Urinary bladder (tissue), 4 donors: ENCODE measurements at places on chromosomes 7 and 10.

- no peak for DNase-seq
These were observed 115.1 kb upstream of the MEOX2 start for GRCh38 chr7:15801551-15801950.

- no peak for DNase-seq
These were observed 739.6 kb downstream of the CCSER2 start for GRCh38 chr10:85067955-85068354.

DNA sequence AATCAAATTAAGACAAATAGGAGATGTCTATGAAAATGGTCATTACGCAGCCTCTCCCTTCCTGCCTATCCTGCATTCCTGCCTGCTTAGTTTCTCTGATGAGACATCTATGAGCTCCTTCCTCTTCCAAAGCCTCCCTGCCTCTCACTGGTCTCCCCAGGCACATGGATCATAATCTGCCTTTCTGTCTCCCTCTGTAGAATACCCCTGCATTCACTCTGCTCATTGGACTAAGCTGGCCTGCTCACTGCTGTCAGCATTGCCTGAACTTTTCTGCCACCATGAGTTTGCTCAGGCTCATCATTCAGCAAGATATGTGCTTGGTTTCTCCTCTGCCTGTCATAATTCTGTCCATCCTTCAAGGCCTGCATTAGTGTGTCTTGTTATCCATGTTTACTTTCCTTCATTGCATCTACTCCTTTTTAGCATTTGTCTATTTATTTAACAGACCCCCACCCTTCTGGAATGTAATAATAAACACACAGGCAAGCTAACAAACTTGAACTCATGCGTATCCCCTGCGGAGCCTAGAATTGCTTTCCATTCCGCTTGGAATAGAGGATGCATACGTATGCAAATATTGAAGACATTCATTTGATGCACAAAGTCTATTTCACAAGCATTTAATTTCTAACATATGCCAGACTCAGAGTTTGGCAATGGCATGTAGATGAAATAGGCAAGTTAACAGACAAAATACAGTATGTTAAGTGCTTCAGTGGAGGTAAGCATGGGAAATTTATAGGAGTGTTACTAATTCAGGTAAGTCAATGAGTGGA, 88.3 kb downstream of the PTPRZ1 start:
- DNase-seq, result no peak

DNA sequence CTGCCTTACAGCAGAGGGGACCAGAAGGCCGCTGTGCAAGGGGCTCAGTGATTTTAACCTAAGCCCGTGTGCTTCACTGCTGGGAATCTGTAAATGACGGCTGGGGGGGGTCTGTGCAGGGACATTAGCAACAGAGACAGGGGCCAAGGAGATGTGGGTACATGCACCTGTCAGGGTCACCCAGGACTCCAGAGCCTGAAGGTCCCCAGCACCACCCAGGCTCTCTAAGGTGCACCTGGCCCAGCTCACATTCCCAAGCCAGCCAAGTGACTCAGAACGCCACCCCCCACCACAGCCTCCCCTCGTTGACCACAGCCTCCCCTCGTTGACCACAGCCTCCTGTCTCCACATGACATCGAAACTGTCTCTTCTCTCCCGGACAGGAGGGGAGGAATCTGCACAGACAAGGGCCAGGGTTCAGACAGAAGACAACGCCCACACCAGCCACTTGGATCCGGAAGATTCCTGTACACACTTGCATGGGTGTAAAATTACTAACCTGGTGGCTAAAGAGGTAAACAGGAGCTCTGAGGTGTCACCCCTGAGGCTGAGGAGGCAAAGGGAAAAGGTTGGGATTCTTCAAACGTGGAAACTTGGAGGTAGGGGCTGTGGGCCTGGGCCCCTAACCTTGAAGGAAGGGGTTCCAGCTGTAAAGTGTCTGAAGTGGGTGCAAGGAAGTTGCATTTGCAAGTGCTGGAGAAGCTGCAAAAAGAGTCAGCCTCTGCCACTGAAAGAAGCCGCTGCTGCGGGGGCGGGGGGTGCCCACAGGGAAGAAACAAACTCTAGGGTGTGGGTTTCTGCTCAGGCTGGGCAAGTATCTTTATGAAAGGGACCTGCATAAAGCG, 27.0 kb downstream of the CALML3 start:
- DNase-seq, result no peak

DNA sequence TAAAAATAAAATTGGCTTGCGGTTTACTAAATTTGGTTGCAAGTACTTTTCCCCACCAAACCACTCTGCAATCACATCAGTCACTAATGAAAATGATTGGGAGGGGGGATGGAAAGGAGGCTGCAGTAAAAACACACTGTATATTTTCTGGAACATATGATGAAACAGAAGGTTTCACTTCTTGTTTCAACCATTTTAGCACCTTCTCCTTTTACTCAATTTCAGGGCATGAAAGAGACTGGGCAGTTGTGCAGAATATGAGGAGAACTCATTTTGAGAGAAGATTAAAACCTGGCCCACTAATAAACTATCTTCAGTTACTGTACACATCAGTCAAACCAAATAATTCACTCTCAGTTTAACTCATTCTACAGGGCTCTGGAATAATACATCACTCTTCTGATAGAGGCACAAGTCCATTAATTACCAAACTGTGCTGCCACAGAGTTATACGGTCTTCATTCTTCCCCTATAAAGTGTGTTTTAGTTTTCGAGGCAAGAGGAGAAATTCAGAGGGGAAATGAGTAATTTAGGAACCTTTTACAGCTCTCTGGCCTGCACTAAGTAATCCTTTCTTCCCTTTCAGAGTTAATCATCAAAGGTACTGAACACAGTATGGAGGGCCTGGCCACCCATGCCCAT, 25.5 kb downstream of the JAZF1 start:
- DNase-seq, result no peak

DNA sequence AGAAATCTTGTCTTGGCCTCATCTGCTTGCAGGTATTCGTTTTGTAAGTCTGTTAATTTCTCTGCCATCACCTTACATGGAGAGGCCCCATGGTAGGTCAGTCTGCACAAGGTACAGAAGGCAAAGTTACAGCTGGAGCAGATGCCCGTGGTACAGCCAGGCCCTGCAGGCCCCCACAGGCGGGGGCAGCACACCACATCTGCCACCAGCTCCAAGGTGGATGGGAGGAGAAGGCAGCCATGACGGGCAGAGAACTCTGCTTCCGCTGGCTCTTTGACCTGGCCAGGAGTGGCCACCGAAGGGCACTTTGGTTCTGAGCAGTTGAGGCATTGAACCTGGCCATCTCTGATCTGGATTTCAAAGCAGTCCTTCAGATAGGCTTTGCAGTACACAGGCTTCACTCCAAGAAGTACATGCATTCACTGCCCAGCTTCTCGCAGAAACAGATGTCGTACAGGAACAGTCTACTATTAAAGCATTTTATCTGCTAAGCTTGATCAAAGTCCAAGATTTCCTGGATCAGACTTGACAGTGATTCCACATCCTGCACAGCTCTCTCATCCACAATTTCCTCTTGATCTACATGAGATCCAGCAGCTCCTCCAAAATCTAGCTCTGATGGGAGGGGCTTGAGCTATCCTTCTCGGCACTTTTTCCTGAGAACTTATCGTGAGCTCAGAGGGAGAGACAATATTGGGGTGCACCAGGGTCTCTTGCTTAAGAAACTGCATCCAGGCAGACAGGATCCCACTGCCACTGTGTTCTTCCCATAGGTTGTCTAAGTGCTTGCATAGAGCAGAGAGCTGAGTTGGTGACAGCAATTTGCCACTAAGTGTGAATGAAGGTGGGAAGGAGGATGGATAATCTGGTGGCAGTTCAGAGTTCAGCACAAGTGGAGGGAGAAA, 120.7 kb downstream of the TRRAP start:
- no peak for DNase-seq

DNA sequence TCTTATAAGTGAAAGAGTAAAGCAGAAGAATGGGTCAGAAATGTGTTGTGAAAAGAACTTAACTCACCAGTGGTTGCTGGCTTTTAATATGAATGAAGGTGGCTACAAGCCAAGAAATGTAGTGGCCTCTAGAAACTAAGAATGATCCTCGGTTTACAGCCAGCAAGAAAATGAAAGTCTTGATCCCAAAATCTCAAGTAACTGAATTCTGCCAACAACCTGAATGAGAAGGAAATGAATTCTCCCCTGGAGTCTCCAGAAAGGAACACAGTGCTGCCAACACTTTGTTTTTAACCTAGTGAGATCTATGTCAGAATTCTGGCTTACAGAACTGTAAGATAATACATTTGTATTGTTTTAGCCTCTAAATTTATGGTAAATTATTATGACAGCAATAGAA, 193.0 kb downstream of the FZD1 start:
- DNase-seq, result no peak

DNA sequence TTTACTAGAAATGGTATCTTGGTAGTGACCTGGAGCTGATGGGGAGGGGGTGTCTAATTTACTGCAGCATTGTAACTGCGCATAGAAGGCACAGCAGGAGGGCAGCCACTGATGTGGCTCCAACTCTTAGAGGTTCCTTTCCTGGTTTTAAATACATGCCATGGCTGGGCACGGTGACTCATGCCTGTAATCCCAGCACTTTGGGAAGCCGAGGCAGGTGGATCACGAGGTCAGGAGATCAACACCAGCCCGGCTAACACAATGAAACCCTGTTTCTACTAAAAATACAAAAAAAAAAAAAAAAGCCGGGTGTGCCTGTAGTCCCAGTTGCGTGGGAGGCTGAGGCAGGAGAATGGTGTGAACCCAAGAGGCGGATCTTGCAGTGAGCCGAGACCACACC, 19.2 kb upstream of the SEC61G start:
- DNase-seq, result no peak

- no peak for DNase-seq
These were observed 4.0 kb upstream of the MYOZ1 start for GRCh38 chr10:73645251-73645650.

DNA sequence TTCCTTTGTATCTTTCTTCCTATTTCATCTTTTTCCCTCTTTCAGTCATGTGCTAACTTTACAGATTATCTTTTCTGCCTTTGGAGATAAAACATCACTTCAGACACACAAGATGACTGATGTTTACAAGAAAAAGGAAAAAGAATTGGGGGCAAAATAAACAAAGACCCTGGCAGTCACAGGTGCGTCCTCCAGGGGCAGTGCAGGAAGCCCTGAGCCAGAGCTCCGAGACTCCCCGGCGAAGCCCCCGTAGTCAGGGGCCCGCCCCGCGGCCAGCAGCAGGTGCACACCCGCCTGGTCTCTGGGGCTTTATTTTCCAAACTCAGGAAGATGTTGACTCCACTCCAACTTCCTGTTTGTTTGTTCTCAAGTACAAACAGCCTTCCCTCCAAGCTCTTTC, 10.2 kb downstream of the STK32C start:
- no peak for DNase-seq

DNA sequence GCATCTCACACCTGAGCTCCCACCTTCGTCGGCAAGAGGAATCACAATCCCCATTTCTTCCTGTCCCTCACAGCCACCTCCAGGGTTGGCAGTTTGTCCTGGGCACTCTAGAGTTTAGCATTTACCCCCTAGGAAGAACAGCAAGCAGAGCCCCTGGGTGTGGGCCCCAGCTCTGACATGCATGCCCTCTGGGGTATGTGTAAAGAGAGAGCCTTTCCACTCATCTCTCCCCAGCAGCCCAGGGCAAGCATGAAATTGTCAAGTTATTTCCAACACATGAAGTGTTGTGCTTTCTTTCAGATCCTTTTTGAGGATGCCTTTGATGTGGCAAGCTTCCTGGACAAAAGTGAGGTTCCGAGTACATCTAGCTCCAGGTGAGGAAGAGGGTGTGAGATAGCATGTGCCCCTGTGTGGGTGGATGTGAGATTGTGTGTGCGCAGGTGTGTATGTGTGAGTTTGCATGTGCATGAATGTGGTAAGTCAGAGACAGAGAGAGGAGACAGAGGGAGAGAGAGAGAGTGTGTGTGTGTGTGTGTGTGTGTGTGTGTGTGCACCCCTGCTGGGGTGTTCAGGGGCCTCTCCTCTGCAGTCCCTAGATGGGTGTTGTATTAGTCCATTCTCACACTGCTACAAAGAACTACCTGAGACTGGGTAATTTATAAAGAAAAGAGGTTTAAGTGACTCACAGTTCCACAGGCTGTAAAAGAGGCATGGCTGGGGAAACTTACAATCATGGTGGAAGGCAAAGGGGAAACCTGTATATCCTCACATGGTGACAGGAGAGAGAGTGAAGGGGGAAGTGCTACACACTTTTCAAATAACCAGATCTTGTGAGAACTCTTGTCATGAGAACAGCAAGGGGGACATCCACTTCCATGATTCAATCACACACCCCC, 18.1 kb downstream of the STRA8 start:
- DNase-seq, result no peak
